ENCODE measurements at places on chromosomes 1 and 21.

DNA sequence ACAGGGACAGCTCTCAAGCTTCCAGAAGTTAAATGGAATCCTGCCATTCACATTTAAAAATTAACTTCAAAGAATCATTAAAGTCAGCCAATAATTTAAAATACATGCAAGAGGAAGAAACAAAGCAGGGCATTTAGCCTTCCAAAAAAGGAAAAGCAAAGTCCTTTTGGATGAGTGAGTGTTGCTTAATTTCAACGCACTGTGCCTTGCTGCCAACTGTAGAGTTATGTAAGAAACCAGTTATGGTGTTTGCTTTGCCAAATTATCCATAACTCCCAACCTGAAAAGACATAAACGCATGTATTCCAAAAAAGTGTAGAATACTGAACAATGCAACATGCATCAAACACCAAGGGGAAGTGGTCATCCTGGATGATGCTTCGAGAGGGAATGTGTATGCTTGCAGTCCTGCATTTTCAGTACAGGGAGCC lies 16.1 kb upstream of the KCNE1 start:
- no peak for DNase-seq

GRCh38 chr21:24636696-24637095 lies 970.6 kb downstream of the MRPL39 start:
- DNase-seq: no peak

DNA sequence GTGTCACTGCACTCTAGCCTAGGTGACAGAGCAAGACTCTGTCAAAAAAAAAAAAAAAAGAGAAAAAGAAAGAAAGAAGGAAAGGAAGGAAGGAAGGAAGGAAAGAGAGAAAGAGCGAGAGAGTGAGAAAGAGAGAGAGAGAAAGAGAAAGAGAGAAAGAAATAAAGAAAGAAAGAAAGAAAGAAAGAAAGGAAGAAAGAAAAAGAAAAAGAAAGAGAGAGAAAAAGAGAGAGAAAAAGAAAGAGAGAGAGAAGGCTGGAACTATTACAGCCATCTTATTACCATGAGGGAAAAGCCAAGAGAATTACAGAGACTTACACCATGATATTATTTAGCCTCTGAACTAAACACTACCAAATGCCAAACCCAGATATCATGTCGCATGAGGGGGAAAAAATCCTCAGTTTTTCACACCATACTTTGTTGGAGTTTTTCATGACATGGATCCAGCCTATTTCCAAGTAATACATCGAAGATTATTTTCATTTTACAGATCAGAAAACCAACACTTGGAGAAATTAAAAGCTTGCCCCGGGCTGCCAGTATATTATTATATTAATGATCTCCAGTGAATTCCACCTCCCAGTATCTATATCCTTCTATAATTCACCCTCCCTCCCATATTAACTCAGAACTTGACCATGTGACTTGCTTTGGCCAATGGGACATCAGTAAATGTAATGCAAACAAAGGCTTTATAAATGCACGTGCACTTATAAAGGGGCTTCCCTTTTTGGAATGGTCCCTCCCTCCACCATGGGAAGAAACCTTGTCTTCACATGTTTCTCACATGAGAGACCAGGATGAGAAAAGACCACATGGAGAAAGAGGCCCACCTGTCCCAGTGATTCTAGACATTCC lies 148.6 kb downstream of the MIS18A start:
- no peak for DNase-seq

DNA sequence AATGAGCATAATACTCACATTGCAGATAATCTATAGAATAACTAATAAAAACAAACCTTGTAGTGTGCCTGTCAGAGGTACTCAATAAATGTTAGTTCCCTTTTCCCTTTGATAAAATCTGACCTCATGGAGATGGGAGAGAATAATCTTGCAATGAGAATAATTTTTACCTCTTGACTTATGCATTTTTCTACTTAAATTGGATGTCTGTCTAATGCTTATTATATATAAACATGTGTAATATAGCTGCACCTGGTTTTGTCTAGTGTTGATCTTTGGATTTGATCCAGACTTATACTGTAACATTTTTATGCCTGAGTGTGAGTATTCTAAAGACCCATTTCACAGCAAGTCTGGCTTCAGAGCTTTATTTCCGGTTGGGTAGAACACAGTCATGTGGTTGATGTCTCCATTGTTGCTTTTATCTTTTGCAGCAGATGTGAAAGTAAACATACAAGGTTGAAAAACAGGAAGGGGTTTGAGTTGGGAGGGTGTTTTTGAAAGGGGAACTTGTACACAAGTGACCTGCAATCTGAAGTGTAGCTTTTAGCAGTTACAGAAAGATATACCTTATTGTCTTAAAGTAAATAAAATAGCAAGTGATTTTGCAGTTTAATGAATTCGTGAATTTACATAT lies 12.4 kb downstream of the EPB41 start:
- no peak for DNase-seq

- DNase-seq: no peak
Observed at GRCh38 chr1:209854196-209854595, 26.4 kb downstream of the UTP25 start.

GRCh38 chr21:16911166-16911607 lies 601.7 kb upstream of the CXADR start:
- no peak for DNase-seq

GRCh38 chr1:5444396-5444795 lies 547.8 kb downstream of the NPHP4 start:
- no peak for DNase-seq

DNA sequence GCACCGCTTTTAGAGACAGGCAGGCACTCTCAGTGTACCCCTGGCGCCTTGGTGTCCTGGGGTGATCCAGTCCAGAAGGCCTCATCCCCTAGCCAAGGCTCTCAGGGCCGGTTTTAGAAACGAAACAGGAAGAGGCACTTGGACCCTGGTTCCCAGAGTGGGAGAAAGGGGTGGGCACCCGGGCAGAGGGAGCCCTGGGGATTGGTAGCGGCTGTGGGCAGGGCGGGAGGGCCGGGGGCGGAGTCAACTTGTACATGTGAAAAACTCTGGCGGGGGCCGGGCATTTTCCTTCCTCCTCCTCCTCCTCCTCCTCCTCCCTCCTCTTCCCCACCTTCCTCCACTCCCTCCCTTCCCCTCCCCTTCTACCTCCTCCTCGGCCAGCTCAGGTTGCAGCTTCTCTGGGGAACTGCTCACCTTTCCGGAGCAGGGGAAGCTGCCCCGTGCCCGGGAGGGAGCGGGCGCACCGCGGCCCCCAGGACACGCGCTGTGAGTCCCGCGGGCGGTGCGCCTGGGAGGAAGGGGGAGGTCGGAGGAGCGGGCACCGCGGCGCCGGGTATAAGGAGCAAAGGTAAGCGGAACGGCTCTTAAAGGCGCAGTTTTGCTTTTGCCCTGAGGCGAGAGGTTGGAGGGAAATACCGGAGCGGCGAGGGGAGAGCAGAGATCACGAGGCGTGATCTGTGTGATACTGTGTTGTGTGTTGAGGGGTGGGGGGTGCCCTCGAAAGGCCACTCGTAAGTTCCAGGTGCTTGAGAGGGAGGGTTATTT lies at the start of gene CDK18:
Gene CDK18, plus strand, starts transcription at position 359 of the 765 bp plus-strand sequence. CDS start 18,499 bp downstream, outside the sequence.
- DNase-seq: no peak

DNA sequence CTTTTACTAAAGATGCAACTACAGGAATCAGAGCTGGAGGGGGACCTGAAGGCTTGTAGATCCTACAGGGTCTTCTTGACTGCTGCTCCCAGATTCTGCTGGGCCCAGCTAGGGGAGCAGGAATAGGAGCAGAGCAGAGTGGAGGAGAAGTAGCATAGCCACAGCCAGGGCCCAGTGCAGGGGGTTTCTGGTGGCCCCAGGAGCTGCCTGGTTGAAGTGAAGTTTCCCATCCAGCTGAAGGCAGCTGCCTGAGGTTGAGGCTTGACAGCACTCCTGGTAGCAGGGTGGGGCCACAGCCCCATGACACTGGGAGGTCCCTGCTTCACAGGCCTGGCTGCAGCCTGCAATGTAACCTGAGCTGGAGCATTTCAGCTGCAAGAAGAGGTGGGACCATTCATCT lies 2.0 kb upstream of the INPP5B start:
- DNase-seq: no peak

DNA sequence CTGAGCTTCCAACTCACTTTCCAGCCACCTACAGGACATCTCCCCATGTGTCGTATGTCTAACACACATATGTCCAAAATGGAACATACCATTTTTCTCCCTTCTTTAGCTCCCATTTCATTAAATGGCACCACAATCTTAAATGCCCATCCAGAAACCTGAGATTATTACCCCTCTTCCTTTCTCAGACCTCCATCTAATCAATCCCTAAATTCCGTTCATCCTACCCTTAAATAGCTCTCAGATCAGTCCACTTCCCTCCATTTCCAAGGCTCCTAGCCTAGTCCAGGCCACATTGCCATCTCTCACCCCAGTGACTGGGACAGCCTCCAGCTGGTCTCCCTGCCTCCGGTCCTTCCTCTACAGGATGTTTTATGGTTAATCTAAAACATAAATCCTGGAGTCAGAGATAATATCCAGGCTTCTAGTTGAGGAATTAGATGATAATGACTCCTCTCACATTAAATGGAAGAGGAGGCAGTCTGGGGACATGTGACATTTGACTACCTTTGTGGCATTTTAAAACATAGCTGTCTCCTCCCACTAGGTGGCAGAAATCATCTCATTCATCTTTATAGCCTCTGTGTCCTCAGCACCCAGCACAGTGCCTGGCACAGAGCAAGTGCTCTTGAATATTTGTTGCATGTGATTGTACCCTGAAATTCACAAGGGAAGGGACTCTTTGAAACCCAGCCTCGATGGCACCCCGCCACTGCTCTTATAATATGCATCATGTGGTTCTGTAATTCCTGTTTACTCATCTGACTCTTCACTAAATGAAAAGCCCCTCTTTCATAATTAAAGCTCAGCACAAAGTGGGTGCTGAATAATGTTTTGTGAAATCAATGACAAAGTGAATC lies 102.3 kb downstream of the TMEM53 start:
- no peak for DNase-seq

GRCh38 chr1:78830321-78830720 lies 176.2 kb downstream of the ADGRL4 start:
- DNase-seq: no peak

DNA sequence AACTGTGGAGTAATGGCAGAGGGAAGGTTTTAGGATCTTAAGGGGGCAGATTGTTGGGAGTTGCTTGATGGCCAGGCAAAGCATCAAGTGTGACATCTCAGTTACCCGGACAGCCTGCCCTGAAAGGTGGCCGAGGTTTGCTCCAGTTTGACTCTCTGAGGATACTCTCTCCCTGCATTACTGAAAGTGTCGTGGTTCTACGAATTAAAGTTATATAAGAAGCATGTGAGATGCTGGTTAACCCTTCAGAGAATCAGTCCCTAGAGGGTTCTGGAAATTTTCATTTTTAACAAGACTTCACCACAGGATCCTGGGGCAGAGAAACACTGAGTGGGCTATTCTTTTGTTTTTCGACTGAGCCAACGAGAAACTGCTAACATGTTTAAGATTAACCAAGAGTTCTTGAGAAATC lies 689 bp upstream of the ZNF644 start:
- DNase-seq: no peak

DNA sequence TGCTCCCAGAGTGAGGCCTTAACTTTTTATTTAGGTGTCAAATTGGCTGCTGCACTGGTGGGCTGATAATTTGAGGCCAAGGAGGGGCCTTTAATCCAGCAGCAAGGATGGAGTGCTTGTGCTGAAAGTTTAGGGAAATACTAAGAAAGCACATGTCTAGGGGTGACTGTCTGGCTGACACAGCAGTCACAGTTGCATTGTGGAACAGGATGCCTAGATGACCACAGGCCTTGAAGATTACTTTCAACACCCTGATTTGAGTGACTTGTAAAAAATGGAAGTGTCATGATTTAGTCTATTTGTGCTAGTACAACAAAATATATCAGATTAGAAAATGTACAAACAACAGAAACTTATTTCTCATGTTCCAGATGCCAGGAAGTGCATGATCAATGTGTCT lies 57.7 kb downstream of the ZNF697 start:
- DNase-seq: no peak

Data from GM04503 (cell line).